ENCODE measurements at places on chromosomes 6 and 20.

- no peak for DNase-seq
These were observed 57.1 kb downstream of the GOPC start for GRCh38 chr6:117545161-117545595.

DNA sequence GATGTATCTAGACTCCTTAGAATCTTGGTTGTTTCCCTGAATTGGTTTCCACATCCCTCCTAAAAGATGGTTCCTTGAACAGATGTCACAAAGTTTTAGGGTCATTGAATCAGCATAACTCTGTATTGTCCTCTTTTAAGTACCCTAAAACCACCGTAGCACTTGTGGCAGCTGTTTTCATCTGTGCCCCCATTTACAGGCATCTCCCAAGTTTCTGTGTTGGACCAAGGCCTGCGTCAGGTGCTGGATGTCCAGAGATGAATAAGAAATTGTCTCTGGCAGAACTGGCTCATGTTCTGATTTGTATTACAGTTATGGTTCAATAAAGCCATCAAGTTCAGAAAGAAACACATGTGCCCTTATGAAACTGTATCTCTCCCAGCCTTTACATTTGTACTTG, 48.3 kb downstream of the CTNNBL1 start:
- no peak for DNase-seq

- DNase-seq: no peak
These were observed 140.6 kb upstream of the SCGN start for GRCh38 chr6:25511376-25511775.

GRCh38 chr6:88983532-88983931, 20.1 kb upstream of the RNGTT start:
- DNase-seq: no peak

GRCh38 chr6:167985911-167986595, 11.4 kb upstream of the KIF25 start:
- no peak for DNase-seq

- no peak for DNase-seq
These were observed 269.4 kb downstream of the NKAIN2 start for GRCh38 chr6:124073021-124073420.
